Mesothelial cell of epicardium (in vitro differentiated cells): ENCODE measurements at places on chromosomes 2 and 18.

DNA sequence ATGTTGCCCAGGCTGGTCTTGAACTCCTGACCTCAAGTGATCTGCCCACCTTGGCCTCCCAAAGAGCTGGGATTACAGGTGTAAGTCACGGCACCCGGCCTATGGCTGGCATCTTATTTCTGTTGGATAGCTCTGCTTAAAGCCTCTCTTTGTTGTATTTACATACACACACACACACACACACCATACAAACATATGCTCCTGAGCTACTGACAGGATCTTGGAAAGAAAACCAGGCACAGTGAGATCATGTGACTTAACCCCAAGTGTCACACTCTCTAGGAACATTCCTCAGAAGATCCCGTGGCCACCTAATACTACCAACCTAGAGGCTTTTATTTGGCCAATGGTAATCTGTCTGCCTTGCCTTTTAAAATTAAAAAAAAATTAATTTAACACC, 85.1 kb upstream of the HAAO start:
- peak; percentile 17 for DNase-seq
- no peaks in the 10 kb centered on the region for H3K36me3 ChIP-seq
- H3K4me3 ChIP-seq, result no peak overlapping the region

DNA sequence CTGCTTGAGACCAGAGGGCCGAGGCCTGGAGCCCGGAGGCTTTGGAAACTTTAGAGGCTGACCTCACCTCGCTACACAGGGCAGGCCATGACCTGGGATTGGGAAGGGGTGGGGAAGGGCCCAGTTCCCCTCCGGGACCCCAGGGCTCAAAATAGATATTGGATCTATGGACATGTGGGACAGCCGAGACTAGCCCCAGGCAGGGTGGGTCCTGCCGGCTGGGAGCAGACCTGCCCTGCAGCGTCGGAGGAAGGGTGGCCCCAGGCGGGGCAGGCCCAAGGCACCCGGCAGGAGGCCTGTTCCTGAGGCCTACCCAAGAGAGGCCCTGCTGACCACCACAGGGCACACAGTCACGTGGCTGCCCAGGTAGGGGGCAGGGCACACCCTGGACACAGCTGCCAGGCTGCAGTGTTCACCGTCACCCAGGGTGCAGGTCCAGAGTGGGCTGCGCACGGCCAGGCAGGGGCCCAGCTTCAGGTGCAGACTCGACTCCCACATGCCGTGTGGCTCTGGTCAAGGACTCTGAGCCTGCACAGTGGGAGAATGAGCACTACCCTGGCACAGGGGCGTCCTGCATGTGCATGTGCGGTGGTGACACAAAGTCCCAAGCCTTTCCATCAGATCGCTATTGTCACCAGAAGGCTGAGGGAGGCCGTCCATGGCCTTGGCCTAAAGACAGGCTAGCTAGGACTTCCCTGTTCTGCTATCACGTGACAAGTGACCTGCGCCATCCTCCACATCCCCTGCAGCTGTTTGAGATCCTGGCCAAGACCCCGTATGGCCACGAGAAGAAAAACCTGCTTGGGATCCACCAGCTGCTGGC, 13.2 kb downstream of the ANO7 start:
- no peak overlapping the region for H3K27ac ChIP-seq
- no peaks in the 10 kb centered on the region for H3K36me3 ChIP-seq
- no peaks in the 10 kb centered on the region for H3K4me1 ChIP-seq
- DNase-seq, result no peak

DNA sequence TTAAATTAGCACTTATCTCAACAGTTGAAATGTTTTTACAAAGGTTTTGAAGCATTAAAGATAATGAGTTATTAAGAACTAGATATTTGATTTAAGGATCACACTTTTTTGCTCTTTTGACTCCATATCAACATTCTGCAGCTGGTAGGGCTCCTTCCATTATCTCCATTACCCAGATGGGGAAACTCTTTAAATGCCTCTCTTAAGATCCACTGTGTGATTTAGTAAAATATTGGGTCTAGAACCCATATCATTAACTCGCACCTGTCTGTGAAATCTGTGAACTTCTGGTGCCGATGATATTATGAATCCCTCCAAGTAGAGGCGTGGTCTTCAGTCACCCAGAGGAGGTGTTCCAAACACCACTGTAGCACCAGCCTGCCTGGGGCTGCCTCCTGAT, 466.2 kb downstream of the TSN start:
- no peak overlapping the region for H3K4me3 ChIP-seq
- H3K27me3 ChIP-seq, result peaks cover 55% of the 10 kb centered on the region
- DNase-seq, result no peak
- no peak overlapping the region for H3K27ac ChIP-seq
- no peaks in the 10 kb centered on the region for H3K4me1 ChIP-seq
- no peaks in the 10 kb centered on the region for H3K36me3 ChIP-seq

DNA sequence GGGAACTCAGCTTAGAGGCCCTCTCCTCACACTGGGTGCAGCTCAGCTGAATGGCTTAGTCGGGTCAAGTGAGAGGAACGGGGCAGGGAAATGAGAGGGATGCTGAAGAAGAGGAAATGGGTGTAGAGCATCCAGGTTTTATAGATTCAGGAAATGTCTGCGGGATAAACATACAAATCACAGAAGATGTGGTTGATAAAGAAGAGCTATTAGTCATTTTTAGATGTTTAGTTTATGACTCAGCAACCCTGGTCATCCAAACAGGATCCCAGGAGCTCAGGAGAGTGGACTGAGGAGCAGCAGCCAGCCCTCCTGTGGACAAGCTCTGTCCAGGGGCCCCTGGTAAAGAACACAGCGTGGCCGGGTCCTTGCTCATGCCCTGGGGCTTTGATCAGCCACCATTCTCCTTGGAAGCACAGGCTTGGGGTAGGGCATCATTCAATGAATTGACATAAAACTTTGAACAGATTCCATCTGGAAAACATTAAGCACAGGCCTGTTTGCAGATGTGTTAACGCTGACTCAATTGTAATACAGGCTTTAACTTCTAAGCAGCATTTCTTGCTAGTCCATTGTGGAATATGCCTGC, 83.0 kb downstream of the NPAS2 start:
- peak overlapping the region; percentile 36 for H3K27ac ChIP-seq
- no peak for DNase-seq
- H3K27me3 ChIP-seq, result peaks cover 10% of the 10 kb centered on the region

DNA sequence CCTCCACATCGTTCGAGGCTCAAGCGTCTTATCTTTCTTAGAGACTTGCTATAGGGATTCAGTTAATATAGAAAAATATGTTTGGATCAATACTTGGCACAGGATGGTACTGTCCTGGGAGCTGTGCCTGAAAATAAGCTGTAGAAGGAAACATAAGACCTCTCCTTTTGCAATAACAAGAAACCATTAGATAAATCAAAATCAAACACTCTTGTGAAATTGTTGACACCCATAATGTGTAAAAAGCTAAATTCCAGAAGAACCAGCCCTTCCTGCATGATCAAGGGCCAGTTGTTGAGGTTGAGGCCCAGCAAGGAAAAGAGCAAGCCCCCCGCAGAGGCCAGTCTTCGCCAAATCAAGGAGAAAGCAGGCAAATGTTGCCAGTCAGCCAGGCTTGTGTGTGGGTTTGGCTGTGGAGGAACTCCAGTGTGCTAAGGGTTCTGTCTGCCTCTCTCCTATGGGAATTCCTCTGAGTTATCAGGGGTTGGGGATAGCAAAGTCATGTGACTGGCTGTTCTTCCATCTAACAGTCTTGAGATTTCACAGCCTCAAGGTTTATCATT, 185.7 kb downstream of the ACKR3 start:
- no peaks in the 10 kb centered on the region for H3K36me3 ChIP-seq
- H3K27me3 ChIP-seq, result no peaks in the 10 kb centered on the region
- DNase-seq, result no peak
- H3K4me3 ChIP-seq, result no peak overlapping the region
- no peak overlapping the region for H3K27ac ChIP-seq

- H3K4me1 ChIP-seq, result no peaks in the 10 kb centered on the region
- H3K27me3 ChIP-seq, result peaks cover 28% of the 10 kb centered on the region
- H3K36me3 ChIP-seq, result no peaks in the 10 kb centered on the region
- no peak overlapping the region for H3K27ac ChIP-seq
- no peak for DNase-seq
Measured at GRCh38 chr18:57073501-57074187, 73.2 kb upstream of the BOD1L2 start.

- H3K27ac ChIP-seq, result no peak overlapping the region
- peak overlapping the region; percentile 69 for H3K4me3 ChIP-seq
- no peak for DNase-seq
- peaks cover 51% of the 10 kb centered on the region for H3K27me3 ChIP-seq
Measured at GRCh38 chr18:65751155-65752085, 608 bp downstream of the CDH7 start.

DNA sequence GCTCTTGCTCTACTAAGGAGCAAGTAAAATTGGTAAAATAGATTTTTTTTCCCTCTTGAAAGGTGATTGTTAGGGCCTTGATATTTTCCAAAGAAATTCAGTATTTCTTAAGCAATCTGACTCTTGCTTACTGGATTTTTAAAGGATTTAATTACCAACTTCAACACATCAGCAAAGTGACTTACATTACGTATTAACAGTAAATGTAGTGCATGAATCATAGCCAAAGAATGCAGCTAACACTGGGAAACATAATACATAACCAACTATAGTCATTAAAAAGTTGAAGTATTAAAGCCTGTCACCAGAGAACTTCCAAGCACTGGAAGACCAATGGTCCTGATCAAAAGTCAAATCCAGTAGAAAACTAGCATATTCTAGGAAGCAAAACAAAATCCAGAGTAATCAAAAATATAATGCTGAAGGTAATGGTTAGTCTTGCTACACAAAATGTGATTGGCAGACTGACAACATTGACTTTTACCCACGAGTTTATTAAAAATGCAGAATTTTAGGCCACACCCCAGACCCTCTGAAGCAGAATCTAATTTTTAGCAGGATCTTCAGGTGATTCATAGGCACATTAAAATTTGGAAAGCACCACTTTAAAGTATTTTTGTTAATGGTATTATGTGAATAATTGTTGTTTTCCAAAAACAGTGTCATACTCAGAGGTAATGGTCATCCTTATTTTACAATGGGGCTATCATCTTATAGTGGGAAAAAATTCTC, 31.8 kb upstream of the CAVIN2 start:
- H3K27me3 ChIP-seq, result no peaks in the 10 kb centered on the region
- H3K4me1 ChIP-seq, result peaks cover 12% of the 10 kb centered on the region
- peaks cover 2% of the 10 kb centered on the region for H3K36me3 ChIP-seq
- no peak for DNase-seq
- H3K27ac ChIP-seq, result peak overlapping the region; percentile 50
- no peak overlapping the region for H3K4me3 ChIP-seq

- H3K36me3 ChIP-seq, result no peaks in the 10 kb centered on the region
- no peak overlapping the region for H3K4me3 ChIP-seq
- no peaks in the 10 kb centered on the region for H3K27me3 ChIP-seq
- H3K27ac ChIP-seq, result no peak overlapping the region
Measured at GRCh38 chr18:64850791-64851190, 701.9 kb upstream of the LINC00305 start.

- H3K27ac ChIP-seq, result no peak overlapping the region
- no peaks in the 10 kb centered on the region for H3K27me3 ChIP-seq
- no peak overlapping the region for H3K4me3 ChIP-seq
- H3K4me1 ChIP-seq, result no peaks in the 10 kb centered on the region
- no peak for DNase-seq
Measured at GRCh38 chr2:8061219-8061618, 620.6 kb upstream of the ID2 start.

DNA sequence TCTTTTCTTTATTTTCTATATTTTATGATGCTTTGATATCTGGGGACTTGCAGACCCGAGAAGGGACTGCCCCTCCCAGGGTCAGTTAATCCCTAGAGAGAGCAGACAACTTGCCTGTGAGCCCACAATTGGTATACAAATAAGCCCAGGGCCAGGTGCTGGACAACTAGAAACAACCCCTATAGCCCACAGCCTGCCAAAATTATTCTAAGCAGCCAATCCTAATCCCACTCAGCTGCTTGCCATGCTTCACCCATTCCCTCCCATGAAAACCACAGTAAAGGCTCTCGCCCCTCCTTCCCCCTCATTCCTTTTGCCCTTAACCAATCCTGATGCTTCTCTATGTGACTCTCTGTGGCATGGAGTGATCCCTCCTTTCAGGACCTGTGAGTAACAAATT, 380.7 kb downstream of the RBM43 start:
- peaks cover 17% of the 10 kb centered on the region for H3K4me1 ChIP-seq
- H3K4me3 ChIP-seq, result no peak overlapping the region
- no peaks in the 10 kb centered on the region for H3K36me3 ChIP-seq
- no peak for DNase-seq

DNA sequence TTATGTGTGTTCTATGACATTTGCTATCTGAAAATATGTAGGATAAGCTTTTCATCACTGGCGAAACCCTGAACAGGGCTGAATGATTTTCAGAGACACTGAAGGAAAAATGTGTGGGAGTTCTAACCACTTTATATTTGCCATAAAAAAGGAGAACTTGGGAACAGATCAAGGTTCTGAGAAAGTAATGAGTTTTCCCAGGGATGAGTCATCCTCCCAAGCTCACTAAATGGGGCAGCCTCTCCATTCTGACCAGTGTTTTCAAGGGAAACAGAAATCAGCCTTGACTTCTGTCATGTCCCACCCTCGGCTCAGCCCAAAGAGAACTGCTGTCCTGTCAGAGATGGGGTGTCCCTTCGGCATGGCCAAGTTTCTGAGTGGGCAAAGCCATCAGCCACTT, 2109.8 kb upstream of the CELF4 start:
- peak overlapping the region; percentile 80 for H3K27ac ChIP-seq
- no peaks in the 10 kb centered on the region for H3K27me3 ChIP-seq
- DNase-seq, result no peak
- no peaks in the 10 kb centered on the region for H3K36me3 ChIP-seq

DNA sequence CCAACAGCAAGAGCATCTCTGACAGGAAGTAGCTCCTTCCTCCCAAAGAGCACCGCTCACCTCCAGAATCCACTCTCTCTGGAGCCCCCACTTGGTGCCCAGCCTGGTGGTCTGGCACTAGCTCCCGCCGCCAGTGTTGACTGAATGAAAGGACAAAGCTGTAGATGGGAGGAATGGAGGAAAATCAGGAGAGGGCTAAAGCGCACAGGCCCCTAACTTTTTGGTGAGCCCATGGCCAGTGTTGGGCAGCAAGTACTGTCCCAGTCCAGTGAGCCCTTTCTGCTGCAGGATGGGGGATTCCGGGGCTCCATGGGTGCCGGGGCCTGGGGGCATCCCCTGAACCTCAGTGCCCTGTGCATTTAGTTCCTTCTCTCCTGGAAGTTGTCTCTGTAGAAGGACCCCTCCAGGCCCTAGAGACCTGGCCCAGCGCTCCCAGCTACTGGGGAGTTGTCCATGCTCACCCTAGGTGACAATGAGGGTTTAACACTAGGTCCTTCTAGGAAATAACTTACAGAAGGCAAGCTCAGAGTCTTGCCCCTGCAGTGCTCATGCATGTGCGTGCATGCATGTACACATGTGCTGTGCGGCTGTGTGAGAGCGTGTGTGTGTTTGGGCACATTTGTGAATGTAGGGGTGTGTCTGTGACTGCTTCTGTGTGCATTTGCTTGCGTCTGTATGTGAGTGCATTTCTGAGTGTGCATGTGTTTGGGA, 33.6 kb downstream of the GLI2 start:
- no peak overlapping the region for H3K4me3 ChIP-seq
- H3K27me3 ChIP-seq, result no peaks in the 10 kb centered on the region
- no peak for DNase-seq
- peaks cover 82% of the 10 kb centered on the region for H3K4me1 ChIP-seq
- no peaks in the 10 kb centered on the region for H3K36me3 ChIP-seq

GRCh38 chr2:142058149-142058548, 72.7 kb downstream of the LRP1B start:
- H3K27me3 ChIP-seq, result no peaks in the 10 kb centered on the region
- H3K36me3 ChIP-seq, result no peaks in the 10 kb centered on the region
- peaks cover 1% of the 10 kb centered on the region for H3K4me1 ChIP-seq
- H3K4me3 ChIP-seq, result no peak overlapping the region

GRCh38 chr2:23566241-23567142, 181.5 kb downstream of the KLHL29 start:
- no peak for DNase-seq
- peaks cover 14% of the 10 kb centered on the region for H3K27me3 ChIP-seq
- peak overlapping the region; percentile 56 for H3K27ac ChIP-seq
- H3K36me3 ChIP-seq, result peaks cover 2% of the 10 kb centered on the region
- peaks cover 24% of the 10 kb centered on the region for H3K4me1 ChIP-seq
